ENCODE measurements at places on chromosomes 6 and 20. TPM values are rescaled to one million over a fixed set of nuclear protein-coding genes. Genes with fewer than 3 reads are reported as not detected.
A peak's percentile ranks its signal among the peaks of the same experiment; 100 is the strongest.

DNA sequence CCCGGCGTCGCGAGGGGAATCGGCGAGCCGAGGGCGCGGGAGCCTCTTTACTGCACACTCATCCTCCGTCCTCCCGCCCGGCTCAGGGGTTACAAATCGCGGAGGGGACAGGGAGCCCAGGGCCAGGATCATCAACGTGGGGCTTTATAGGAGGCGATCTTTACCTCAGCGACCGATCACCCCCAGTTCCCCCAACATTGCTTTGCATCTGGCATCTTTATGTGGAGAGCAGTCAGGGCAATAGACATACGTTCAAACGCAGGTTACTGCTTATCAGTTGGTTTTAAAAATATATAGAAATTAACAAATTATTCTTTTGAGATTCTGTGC, 634 bp downstream of the HSF2 start:
- DNase-seq, result no peak

The CHRNA4 gene
- total RNA-seq, result not detected

DNA sequence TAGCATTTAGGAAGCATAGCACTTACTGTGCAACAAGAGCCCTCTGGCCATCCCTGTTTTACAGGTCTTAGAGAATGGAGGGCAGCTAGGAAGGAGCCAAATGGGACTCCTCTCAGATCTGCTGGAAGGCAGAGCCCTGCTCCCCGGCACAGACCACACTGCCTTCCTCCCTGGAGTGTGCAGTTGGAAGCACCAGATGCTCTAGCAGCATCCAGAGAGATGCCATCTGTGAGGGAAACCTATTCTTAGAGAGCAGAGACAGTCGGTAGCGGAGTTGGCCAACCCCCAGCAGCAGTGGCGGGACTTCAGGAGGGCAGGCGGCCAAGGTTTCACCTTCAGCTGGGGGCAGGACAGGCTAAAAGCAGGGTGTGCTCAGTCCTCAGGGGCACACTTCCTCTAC, 16.7 kb upstream of the E2F1 start:
- no peak for DNase-seq

The HIVEP1 gene
- 31.1 TPM for total RNA-seq

DNA sequence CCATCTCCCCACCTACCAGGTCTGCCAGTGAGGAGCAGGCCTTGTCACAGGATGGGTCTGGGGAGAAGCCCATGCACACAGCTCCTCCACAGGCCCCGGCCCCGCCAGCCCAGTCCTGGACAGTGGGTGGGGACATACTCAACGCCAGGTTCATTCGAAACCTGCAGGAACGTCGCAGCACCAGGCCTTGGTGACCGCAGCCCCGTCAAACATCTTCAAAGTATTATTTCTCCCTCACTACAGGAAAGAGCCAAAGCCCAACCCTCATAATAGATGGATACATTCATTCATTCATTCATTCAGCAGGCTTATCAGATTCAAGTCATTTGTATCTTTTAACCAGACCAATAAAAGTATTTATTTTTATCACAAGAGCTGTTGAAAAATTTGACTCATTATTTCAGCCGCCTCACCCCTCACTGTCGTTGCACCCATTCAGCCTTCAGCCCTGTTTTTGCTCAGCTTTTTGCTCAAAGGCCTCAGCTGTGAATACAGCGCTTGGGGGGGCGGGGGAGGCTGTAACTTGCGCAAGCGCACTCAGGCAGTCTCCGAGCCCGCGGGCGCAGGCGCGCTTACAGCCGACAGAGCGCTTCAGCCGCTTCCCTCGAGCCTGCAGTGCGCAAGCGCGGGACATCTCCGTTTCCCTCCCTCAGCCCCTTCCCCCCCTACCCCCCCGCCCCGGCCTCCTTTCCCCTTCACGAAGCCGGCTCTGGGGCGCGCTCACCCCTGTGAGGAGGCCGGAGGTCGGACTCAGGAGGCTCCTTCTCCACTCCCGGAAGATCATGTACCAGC, at the start of gene C6orf136:
C6orf136 (plus strand) TSS at position 684 of the 792 bp plus-strand sequence; CDS start at position 783, 99 bp downstream.
- peak; percentile 96 for DNase-seq

The MRAP2 gene
- total RNA-seq, result not detected

- DNase-seq, result peak; percentile 77
Measured at GRCh38 chr6:106097411-106098231, 11.5 kb downstream of the PRDM1 start.

- no peak for DNase-seq
Measured at GRCh38 chr6:168380956-168381605, 59.9 kb upstream of the SMOC2 start.

DNA sequence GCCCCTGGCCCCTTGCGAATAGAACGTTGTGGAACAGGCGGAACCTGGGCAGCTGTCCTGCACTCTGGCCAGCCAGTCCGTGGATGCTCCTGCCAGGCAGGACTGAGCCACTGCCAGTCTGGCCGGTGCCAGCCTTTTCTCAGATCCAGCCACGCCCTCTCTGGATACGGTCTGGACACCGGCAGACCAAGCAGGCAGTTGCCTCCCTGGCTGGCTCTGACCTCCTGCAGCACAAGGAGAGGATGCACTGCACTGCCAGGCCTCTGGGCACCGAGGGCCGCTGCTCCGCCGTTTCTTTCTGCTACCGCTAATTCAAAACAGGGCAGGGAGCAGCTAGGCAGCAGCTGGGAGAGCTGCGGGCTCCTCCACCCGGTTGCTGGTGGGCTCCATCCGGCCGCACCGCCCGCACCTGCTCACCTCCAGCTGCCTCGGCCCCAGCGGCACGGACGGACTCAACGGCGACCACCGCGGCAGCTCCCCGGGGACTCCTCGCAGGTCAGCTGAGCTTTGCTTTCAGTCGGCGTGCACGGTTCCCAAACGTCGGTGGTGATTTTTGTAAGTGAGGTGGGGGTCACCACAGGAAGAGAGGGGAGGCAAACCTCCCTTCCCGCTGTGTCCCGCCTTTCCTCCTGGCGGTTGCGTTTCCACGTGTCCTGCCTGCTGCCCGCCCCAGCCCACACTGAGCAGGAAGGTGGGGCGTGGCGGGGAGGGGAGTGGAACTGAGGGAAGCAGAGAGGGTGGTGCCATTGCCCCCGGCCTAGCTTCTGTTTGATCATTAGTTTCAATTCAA, 30.3 kb upstream of the AFDN start:
- no peak for DNase-seq

- no peak for DNase-seq
Measured at GRCh38 chr20:48006036-48006833, 221.0 kb upstream of the SULF2 start.

GRCh38 chr20:1468117-1468624, 1.5 kb upstream of the NSFL1C start:
- peak; percentile 31 for DNase-seq

DNA sequence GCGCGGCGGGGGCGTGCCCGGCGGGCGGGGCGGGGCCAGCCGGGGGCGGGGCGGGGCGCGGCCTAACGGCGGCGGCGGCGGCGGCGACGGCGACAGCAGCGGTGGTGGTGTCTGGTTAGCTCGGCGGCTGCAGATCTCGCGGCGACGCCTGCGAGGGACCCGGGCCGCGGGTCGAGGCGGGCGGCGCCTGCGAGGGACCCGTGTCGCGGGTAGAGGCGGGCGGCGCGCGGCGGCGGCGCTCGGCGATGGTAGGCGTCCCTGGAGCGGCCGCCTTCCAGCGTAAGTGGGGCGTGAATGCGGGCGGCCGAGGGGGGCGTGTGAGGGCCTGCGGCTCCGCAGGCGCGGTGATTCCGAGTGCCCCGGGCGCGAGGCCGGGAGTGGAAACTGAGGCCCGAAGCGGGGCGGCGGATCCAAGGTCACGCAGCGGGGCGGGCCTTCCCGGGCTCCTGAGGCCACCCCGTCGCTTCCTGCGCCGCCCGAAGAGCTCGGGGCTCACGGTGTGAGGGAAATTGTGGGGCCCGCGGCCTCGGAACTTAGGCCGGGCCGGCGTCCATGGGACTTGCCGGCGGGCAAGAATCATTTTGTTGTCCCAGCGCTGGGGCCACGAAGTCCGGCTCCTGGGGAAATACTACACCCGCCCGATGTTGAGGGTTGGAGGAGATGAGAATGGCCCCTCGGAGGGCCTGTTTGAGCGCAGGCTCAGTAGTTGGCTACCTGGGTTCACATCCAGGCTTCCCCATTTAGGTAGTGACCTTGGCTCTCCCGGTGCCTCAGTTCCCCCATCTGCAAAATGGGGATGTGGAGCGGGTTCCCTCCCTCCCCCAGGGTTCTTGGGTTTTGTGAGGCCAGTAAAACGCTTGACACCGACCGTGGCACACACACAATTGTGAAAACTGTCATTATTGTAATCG, at the start of gene CBFA2T2:
CBFA2T2 (plus strand) TSS at position 74 of the 911 bp plus-strand sequence; CDS start at position 246, 172 bp downstream.
- peak; percentile 69 for DNase-seq

DNA sequence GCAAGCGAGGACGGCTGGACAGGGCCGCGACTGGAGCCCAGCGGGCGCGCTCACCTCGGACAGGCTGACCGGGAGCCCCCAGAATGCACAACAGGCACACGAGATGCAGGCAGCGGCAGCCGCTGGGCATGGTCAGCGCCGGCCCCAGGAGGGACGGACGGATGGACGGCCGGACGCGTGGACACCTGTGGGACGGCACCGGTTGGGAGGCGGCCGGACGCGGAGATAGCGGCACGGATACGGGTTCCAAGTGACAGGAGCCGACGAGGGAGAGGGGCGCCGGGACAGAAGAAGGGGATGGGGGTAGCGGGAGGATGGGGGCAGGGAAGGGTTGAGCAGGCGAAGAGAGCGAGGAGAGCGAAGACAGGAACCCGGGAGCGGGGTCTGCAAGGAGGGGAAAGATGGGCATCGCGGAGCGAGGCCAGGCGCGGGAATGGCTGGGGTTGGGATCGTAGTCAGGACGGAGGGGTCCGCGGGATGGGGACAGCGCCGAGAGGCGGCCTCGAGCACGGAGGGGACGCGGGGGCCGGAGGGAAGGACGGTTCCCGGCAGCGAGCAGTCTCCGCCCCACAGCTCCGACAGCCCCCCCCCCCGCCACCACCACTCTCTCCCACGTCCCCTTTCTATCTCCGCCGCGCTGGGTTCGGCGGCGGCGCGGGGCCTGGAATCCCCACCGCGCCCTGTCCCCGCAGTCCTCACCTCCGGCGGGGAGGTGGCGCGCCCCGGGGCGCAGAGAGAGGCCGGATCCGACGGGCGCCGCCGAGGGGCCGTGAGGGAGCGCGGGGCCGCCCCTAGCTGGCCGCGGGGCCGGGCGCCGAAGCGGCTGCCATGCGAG, 435 bp downstream of the DLK2 start:
- no peak for DNase-seq

DNA sequence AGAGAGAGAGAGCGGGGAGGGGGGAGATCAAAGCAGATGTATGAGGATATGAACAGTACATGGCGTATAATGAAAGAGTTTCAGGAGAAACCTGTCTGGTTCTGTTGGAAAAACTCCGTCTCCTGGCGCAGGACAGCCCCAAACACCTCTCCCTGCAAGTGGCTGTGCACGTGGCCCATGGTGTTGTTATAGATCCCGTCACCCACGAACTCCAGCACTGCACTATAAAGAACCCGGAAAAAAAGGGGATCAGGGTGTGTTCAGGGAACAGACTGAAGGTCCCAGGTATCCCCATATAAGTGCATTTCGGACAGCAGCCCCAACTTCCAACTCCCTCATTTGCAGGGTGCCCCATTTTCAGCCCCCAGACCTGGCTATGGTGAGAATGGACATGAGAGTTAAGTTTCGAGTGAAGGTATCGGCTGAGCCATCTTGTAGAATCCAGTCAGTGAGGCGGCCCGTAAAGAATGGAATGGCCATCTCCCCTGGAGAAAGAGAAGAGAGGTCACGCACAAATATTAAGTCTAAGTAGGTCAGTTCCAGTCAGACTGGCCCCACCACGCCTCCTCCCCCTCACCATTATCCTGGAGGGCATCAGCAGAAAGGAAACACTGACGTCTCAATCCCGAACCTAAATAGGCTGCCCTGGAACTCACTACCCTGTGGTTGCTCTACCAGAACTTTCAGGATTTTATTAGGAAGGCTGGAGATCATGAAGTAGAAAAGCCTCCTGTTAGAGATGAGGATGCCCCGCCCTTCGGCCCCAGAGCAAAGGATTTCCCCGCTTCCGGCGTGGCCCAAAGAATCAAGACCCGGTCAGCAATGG, 1.3 kb downstream of the TAP1 start:
- peak; percentile 58 for DNase-seq

DNA sequence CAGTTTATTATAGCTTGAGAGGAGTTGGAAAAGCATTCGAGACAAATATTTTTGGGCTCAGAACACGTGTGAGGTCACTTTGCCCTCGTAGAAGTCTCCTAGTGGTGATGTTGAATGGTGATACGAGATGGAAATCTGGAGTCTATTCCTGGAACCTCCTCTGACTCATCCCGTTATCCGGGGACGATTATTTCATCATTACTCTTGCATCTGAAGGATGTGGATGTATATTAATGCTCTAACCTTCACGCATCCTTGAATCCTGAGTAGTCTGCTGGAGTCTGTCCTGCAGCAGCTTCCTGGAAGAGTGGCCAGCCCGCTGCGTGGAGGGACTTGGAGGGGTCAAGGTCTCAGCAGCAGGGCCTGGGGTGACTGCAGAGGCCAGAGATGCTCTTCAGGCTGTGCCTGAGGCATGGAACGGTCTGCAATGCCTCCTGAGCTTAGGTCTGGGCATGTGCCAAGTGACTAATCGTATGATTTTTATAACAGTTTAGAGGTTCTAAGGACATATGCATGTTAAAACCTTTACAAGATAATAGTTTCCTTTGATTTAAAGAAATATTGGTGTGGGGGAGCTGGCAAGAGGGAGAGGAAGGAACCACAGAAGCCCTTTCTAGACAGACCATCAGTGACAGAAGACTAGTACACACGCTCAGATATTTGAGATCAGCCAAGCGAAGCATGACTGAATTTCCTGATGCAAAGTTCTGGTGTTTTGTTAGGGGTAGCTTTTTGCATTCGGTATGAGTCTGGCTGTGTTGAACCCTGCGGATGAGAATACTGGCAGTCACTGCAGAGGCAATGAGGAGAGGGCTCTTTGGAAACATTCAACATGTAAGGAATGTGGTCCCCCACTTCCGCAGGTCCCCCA, 400.2 kb downstream of the QKI start:
- DNase-seq, result no peak

- DNase-seq, result peak; percentile 87
Measured at GRCh38 chr20:17843246-17844132, 125.1 kb downstream of the SNX5 start.

DNA sequence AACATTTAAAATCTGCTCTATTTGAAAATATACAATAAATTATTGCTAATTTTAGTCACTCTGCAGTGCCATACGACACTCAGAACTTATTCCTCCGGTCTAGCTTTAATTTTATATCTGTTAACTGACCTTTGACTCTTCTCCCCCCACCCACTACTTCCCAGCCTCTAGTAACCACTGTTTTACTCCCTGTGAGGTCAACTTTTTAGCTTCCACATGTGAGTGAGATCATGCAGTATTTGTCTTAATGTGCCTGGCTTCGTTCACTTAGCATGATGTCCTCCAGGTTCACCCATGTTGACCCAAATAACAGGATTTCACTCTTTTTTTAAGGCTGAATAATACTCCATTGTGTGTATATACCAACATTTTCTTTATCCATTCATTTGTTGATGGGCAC, 80.8 kb downstream of the RPP40 start:
- no peak for DNase-seq

DNA sequence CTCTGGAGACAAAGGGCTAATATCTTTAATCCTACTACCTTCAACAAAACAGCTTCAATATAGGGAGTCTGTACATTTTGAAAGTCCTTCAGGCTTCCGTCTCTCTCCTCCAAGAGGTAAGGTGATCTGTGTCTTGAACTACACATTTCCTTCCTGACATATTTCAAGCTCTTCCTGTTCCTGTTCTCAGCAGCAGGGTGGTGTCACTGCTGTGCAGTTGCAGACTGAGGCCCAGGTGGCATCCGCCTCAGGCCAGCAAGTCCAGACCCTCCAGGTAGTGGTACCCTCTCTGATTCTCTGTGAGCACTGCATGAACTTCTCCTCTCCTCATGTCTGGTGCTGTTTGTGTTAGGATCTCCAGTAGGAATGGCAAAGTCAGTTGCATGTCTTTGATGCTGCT, 7.8 kb downstream of the NFYA start:
- DNase-seq, result peak; percentile 61

The MYH7B gene
- total RNA-seq, result 0.16 TPM

GRCh38 chr20:951384-952169, 35.4 kb upstream of the ANGPT4 start:
- DNase-seq, result no peak
